IMR-90 (cell line): ENCODE measurements at places on chromosomes 5 and 9. TPM values are rescaled to one million over a fixed set of nuclear protein-coding genes. Genes with fewer than 3 reads are reported as not detected.

Gene RNF208
- not detected in 2 replicates for total RNA-seq

GRCh38 chr9:18390393-18390792 is 83.6 kb upstream of the ADAMTSL1 start:
- no peaks in the 10 kb centered on the region for H3K36me3 ChIP-seq
- no peak overlapping the region for H3K27ac ChIP-seq
- no peaks in the 10 kb centered on the region for H3K27me3 ChIP-seq
- DNase-seq: peak; percentile 26
- H3K4me1 ChIP-seq: no peaks in the 10 kb centered on the region

Gene ECM2
- under 0.01 and 0.36 TPM in 2 replicates for total RNA-seq

DNA sequence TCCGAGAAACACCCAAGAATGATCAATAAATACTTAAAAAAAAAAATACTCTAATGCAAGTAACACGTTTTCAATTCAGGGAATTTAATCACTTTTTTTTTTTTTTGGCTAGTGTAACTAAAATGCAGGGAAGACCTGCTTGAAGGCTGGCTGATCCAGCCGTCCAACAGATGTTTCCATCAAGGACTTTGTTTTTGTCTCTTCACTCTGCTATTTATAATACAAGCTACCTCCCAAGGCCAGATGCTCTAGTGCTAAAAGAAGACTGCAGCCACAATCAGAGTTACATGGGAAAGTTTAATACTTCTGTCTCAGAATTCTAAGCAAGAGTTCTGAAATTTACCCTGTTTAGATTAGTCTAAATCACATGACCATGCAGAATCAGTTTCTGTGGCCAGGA is 14.5 kb downstream of the TBCA start:
- peaks cover 4% of the 10 kb centered on the region; the same call in 1 of the 2 replicates for H3K36me3 ChIP-seq
- no peaks in the 10 kb centered on the region for H3K4me1 ChIP-seq
- no peaks in the 10 kb centered on the region for H3K27me3 ChIP-seq
- no peak for DNase-seq

Gene ECSCR
- total RNA-seq: 3.1 and 3.9 TPM in 2 replicates

DNA sequence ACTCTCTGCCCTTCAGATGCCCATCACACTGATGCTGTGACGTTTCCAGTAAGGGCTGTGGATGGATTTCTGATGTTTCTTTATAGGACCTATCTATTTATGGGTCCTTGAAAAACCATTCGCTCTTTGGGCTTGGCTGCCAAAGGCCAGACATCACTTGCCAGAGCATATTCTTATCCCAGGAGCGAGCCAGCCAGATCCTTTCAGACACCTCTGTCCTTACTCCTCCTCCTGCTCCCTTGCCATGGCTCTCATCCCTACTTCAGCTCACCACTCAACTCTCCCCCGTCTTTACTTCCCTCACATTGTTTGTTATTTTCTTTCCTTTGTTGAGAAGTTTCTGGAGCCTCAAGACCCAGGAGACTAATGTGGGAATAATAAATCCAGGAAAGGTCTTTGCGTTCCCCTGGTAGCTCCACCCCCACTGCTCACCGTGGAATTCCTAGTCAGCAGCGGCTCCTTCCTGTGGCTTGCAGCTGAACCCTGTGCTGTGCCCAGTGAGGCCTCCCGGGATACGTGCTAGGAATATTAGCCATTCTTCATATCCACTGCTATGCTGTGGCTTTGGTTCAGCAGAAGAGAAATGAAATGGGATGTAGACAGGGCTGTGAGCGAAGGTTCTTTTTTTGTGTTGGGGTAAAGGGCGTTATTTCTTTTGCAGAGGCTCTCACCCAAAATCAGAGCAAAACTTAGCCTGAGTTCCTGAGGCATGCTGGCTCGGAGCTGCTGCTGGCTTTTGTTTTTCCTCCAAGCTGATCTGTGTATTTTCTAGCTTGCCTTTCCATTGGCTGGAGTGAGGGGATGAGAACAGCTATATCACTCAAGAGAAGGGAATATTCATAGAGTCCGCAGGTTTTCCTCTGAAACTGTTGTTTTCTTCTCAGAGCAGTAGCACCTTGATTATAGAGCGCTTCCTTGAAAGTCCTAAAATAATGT is 171.1 kb downstream of the SAXO1 start:
- no peaks in the 10 kb centered on the region for H3K36me3 ChIP-seq
- peak; percentile 44 for DNase-seq
- H3K4me3 ChIP-seq: no peak overlapping the region
- peaks cover 4% of the 10 kb centered on the region; the same call in 1 of the 2 replicates for H3K4me1 ChIP-seq
- H3K27ac ChIP-seq: no peak overlapping the region
- no peaks in the 10 kb centered on the region for H3K27me3 ChIP-seq

- no peak overlapping the region for H3K4me3 ChIP-seq
- no peaks in the 10 kb centered on the region for H3K36me3 ChIP-seq
- DNase-seq: no peak
Observed at GRCh38 chr5:42285230-42285629, 138.0 kb upstream of the GHR start.

GRCh38 chr5:83972909-83973308 is 252.3 kb upstream of the HAPLN1 start:
- H3K4me3 ChIP-seq: no peak overlapping the region
- H3K36me3 ChIP-seq: no peaks in the 10 kb centered on the region
- H3K27me3 ChIP-seq: no peaks in the 10 kb centered on the region
- H3K4me1 ChIP-seq: peaks cover 4% of the 10 kb centered on the region

DNA sequence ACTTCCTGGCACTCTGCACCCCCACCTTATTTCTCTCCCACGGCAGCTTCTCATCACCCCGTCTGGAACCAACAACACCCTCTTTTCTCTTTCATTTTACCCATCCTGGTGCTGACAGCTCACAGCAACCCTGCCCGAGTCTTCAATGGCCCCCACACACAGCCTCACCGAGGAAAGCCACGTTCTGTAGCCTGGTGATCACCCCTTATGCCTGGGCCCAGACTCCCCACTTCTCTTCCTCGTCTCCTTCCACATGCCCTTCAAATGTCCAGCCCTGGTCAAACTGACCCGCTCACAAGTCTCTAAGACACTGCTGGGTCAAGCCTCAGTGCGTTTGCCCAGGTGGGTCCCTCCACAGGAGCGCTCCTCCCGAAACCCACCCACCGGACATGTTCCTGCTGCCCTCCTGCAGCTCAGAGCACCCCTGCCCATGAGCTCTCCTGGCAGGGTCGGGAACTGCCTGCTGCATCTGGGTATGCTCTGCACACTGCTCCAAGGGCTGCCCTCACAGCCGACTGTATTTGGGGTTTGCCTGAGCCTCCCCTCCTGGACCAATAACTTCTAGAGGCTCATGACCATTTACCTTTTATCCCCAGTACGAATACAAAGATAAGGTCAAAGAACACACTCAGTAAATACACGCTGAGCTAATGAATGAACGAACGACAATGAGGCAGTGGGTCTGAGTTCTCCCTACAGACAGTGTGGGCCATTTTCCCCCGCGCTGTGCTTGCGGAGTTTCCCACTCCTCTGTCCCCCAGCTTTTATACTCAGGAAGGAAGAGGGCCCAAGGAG is 154.7 kb upstream of the PHYKPL start:
- H3K4me1 ChIP-seq: no peaks in the 10 kb centered on the region
- no peaks in the 10 kb centered on the region for H3K27me3 ChIP-seq
- no peak overlapping the region for H3K27ac ChIP-seq
- DNase-seq: no peak

DNA sequence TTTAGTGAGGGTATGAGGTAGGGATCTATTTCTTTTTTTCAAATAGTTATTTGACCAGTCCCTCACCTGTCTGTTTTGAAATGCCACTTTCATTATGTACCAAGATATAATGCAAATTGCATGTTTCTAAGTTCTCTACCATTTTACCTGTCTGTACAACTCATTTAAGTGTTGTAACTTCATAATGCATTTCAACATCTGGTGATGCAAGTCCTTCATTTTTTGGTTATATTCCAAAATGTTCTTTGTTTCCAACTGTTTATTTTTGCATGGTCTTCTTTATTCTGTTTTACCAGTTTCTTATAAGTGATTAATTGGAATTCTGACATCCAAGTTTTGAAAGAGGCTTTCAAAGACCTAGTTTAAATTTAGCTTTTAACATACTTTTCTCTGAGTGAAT is 26.8 kb downstream of the TDRD7 start:
- no peaks in the 10 kb centered on the region for H3K4me1 ChIP-seq
- H3K36me3 ChIP-seq: peaks cover 2% of the 10 kb centered on the region; the same call in 1 of the 2 replicates
- no peak overlapping the region for H3K4me3 ChIP-seq
- no peaks in the 10 kb centered on the region for H3K27me3 ChIP-seq
- peak; percentile 8 for DNase-seq
- no peak overlapping the region for H3K27ac ChIP-seq

DNA sequence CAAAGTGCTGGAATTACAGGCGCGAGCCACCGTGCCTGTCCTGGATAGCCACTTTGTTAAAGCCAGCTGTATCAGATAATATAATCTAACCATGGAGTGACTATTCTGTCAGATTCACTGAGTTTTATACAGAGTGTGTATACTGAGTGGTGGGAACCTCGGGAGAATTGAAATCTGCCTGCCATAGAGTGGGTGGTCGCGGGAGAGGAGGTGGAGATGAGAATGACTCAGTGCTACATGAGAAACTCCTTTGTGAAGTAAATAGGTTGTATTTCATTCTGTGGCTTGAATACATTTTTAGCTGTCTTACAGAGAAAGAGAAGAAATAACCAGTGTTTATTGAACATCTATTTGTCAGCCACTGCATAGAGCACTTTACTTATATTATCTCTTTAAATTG is 26.4 kb downstream of the ATP6V0E1 start:
- DNase-seq: peak; percentile 62
- H3K4me1 ChIP-seq: peaks cover 17% of the 10 kb centered on the region
- no peak overlapping the region for H3K4me3 ChIP-seq
- no peak overlapping the region for H3K27ac ChIP-seq
- peaks cover 1% of the 10 kb centered on the region; the same call in 1 of the 2 replicates for H3K36me3 ChIP-seq

Gene LEAP2
- total RNA-seq: under 0.01 TPM in 2 replicates

GRCh38 chr9:69637193-69637816 is 34.9 kb downstream of the APBA1 start:
- no peak overlapping the region for H3K4me3 ChIP-seq
- no peaks in the 10 kb centered on the region; the same call in 1 of the 2 replicates for H3K4me1 ChIP-seq
- H3K27me3 ChIP-seq: no peaks in the 10 kb centered on the region
- H3K27ac ChIP-seq: no peak overlapping the region
- no peak for DNase-seq

- H3K4me1 ChIP-seq: no peaks in the 10 kb centered on the region
- H3K27ac ChIP-seq: no peak overlapping the region
- peaks cover 4% of the 10 kb centered on the region; the same call in 1 of the 2 replicates for H3K27me3 ChIP-seq
- no peak for DNase-seq
- no peak overlapping the region for H3K4me3 ChIP-seq
Observed at GRCh38 chr5:82584631-82585030, 306.5 kb upstream of the RPS23 start.

DNA sequence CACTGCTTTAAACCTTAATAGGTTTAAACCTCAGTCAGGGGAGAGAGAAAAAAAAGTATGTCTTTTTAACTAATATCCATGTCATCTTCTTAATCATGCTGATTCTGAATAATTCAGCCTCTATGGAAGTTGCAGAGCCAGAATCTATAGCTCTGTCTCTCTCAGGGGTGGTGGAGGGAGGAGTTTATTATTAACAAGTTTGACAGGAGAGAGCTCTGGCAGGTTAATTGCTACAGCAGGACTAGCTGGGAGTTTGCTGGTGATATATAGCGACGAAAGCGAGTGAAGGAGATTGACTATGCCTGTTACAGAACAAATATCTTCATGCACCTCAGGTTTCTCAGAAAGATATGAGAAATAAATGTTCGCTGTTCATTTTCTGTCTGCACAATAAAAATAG is 586.4 kb downstream of the TLE4 start:
- H3K36me3 ChIP-seq: no peaks in the 10 kb centered on the region
- no peaks in the 10 kb centered on the region; the same call in 1 of the 2 replicates for H3K27me3 ChIP-seq
- peaks cover 6% of the 10 kb centered on the region for H3K4me1 ChIP-seq
- no peak overlapping the region for H3K27ac ChIP-seq
- DNase-seq: no peak

- H3K4me1 ChIP-seq: no peaks in the 10 kb centered on the region
- no peak overlapping the region for H3K4me3 ChIP-seq
- no peaks in the 10 kb centered on the region for H3K36me3 ChIP-seq
- H3K27ac ChIP-seq: no peak overlapping the region
- DNase-seq: no peak
Observed at GRCh38 chr5:29054694-29055093, 2016.3 kb upstream of the CDH9 start.

Gene INSL6
- not detected in 2 replicates for total RNA-seq

- no peak overlapping the region for H3K4me3 ChIP-seq
- H3K27me3 ChIP-seq: no peaks in the 10 kb centered on the region
- H3K27ac ChIP-seq: no peak overlapping the region
- no peak for DNase-seq
- peaks cover 24% of the 10 kb centered on the region for H3K36me3 ChIP-seq
- no peaks in the 10 kb centered on the region for H3K4me1 ChIP-seq
Observed at GRCh38 chr5:55387865-55388264, 80.1 kb downstream of the MTREX start.

GRCh38 chr5:62778316-62779009 is 199.8 kb downstream of the LRRC70 start:
- H3K4me3 ChIP-seq: no peak overlapping the region
- no peaks in the 10 kb centered on the region for H3K27me3 ChIP-seq
- H3K36me3 ChIP-seq: no peaks in the 10 kb centered on the region
